Activated CD4-positive, alpha-beta T cell treated with anti-CD3 and anti-CD28 coated beads, Interleukin-2, amount 10 ng/mL, durations not matched to agents 7 days and 5 days (primary cell): ENCODE measurements at places on chromosomes 11 and 22. TPM values are rescaled to one million over a fixed set of nuclear protein-coding genes. Genes with fewer than 3 reads are reported as not detected.
A peak's percentile ranks its signal among the peaks of the same experiment; 100 is the strongest.

DNA sequence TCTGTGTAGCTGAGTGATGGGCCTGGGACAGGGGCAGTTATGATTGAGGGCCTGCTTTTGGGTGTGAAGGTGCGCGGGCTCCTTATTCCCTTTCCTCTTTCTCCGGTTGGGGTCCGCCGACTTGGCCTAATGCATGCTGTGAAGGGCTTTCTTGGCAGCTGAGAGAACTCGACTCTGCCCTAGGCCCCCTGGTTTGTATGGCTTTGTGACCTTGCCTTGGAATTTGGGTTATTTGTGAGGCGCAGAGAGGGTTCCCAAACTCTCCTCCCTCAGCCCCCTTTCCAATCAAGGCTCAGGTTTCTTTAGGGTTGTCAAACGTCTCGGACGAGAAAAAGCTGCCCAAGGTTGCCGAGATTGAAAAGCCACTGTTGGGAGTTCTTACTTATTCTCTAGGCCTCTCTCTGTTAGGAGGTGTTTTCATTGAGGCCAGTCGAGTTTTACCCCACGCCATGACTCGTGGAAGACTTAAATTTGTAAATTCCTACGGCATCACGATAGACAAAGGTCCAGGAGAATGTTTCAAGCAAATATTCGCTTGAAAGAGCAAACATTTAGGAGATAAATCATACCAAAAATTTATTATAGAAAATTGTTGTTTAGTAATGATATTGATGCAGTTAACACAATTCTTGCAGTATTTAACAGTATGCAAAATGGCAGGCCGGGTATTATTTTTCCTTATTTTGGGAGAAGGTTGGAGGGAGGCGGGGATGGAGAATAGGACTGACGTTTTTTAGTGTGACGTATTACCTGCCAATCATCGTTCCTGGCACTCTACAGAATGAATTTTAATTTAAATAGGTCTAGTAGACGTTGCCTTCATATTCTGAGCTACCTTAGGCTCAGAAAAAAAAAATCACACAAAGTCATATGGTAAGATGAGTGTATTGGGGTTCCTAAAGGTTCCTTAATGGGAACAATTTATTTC, 689 bp downstream of the PDHX start:
- peak overlapping the region; percentile 97 for H3K27ac ChIP-seq
- H3K4me1 ChIP-seq: peaks cover 31% of the 10 kb centered on the region
- no peak for DNase-seq

Gene DKK3
- total RNA-seq: not detected

- no peak overlapping the region for H3K4me3 ChIP-seq
- H3K36me3 ChIP-seq: peaks cover 71% of the 10 kb centered on the region
- no peaks in the 10 kb centered on the region for H3K27me3 ChIP-seq
- no peak for DNase-seq
- H3K27ac ChIP-seq: peak overlapping the region; percentile 52
- peaks cover 46% of the 10 kb centered on the region for H3K4me1 ChIP-seq
Measured at GRCh38 chr22:31584804-31585160, 77.2 kb downstream of the PISD start.

Gene MUC2
- total RNA-seq: not detected

Gene GAS2
- total RNA-seq: 1.3 TPM

Gene NXF1
- 121 TPM for total RNA-seq

- peaks cover 34% of the 10 kb centered on the region for H3K4me1 ChIP-seq
- H3K27me3 ChIP-seq: no peaks in the 10 kb centered on the region
- H3K36me3 ChIP-seq: peaks cover 8% of the 10 kb centered on the region
- H3K27ac ChIP-seq: peak overlapping the region; percentile 84
Measured at GRCh38 chr11:67351275-67352005, 1.9 kb downstream of the POLD4 start.

Gene OR4D5
- total RNA-seq: not detected
